ENCODE measurements at places on chromosomes 12 and 14.

DNA sequence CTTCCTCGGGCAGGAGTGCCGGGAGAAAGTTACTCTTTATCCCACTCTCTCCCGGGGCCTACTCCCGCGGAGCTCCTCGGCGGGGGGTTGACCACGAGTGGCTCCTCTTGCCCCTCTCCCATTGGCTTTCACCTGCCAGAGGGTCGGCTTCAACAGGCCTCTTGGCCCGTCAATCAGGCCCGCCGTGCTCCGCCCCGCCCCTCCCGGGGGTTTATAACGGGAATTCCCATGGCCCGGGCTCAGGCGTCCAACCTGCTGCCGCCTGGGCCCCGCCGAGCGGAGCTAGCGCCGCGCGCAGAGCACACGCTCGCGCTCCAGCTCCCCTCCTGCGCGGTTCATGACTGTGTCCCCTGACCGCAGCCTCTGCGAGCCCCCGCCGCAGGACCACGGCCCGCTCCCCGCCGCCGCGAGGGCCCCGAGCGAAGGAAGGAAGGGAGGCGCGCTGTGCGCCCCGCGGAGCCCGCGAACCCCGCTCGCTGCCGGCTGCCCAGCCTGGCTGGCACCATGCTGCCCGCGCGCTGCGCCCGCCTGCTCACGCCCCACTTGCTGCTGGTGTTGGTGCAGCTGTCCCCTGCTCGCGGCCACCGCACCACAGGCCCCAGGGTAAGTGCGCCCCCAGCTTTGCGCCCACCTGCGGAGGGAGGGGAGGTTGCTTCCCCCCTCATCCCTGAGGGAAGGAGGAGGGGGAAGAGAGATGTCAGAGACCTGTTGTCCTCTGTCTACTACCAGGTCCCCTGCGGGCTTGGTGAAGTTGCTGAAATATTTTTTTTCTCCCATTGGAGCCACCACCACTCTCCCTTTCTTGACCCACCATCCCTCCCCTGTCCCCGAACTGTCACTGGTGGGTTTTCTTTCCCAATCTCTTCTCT is at the start of gene SMOC1:
Gene SMOC1, plus strand, starts transcription at position 242 of the 869 bp plus-strand sequence. Its CDS starts 263 bp downstream, at position 505.
- DNase-seq = no peak

DNA sequence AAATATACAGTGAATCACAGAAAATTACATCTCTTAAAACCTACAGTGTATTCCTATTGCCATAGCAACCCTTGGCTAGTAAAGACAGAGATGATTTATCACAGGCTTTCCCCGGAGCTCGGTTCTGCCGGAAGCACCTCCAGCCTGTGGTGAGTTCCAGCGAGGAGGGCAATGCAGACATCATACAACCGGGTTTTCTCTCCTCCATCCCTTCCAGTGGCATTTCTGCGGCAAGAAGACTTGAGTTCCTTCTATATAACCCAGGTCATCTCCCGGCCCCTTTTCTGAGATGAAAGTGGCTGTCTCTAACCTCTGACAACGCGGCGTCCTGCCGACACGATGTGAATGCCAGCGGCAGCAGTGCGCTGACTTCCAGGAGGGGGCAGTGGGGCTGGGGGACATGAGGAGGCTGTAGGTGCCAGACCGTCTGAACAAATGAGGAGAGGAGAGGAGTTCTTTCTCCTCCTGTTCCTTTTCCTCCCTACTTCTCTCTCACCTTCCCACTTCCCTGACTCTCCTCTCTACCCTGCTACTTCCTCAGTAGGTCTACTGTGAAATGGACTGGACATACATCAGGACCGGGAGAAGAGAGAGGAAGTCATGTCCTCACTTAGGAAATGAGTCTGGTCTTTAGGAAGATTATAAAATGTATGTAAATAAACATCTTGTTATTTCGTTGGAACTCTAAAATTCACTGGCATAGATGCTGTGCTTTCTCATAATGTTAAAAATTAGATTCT is 68.6 kb upstream of the MAX start:
- DNase-seq = no peak

- no peak for DNase-seq
Observed at GRCh38 chr14:92105893-92106142, 564 bp downstream of the ATXN3 start.

DNA sequence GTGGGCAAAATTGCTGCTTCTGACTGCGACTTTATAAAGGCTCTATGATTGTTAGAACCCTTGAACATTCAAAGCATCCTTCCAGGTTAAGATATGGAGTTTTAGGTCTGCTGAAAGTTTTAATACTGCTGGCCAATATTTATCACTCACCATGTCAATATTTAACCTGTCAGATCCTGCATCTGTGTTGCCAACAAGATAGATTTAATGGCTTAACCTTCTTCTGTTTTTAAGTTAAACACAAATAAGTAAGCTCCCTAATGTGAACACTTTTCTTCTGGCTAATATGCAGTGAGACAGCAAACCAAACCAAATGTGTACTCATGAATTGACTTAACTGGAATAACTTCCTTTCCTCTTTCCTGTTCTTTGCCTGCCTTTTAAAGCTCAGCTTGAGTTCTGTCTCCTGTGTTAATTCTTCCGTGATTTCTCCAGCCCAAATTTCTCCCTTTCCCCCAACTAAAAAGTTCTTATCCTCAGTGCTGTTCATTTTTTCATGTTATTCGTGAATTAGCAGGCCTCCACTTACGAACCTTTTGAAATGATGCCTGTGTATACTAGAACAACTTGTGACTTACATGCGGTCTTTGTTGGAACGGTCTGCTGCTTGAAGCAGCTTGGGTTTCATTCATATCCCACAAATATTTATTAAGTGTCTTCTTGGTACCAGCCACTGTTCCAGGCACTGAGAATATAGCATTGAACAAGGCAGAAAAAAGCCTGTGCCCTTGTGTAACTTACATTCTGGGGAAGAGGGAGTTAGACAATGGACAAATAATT is 9.1 kb downstream of the FBXW8 start:
- DNase-seq = no peak

DNA sequence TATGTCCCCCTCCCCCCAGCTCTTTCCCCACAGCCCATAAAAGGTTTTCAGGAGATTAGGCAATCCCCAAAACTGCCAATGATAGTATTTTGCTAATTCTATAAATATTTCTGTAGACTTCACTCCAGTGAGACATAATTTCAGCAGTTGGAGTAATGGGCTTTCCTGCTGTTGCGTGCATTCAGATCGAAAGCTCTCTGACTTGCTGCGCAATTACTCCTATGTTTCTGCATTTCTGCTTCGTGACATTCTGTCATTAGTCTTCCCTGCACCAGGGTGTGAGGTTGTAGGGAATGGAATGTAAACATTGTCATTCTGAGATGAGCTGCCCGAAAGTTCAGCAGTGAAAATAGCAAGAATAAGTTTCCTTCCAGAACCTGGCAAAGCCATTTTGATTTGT is 58.2 kb downstream of the SAMD4A start:
- no peak for DNase-seq
